ENCODE measurements at places on chromosomes 3 and 15. TPM values are rescaled to one million over a fixed set of nuclear protein-coding genes. Genes with fewer than 3 reads are reported as not detected.

The GOLGA6L24 gene
- total RNA-seq = not detected

GRCh38 chr3:82222401-82222800 lies 461.0 kb upstream of the GBE1 start:
- no peak for DNase-seq

The PLAAT1 gene
- 10.3 TPM for total RNA-seq

DNA sequence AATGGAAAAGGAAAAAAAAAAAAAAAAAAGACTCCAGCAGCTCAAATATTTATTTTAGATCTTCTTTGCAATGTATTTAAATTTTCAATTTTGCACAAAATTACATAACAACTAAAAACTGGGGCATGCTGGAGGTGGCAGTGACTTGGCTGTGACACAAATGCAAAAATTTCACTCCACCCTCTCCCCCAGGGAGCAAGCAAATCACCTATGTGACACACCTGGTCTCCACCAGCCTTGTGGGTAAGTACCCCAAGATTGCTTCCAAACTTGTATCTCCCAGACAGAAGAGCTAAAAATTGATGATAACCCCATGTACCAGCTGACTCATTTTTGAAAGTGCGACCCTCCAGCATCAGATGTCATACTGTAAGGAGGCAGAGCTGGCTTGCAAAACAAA lies 32.0 kb downstream of the UBE3A start:
- DNase-seq = no peak

DNA sequence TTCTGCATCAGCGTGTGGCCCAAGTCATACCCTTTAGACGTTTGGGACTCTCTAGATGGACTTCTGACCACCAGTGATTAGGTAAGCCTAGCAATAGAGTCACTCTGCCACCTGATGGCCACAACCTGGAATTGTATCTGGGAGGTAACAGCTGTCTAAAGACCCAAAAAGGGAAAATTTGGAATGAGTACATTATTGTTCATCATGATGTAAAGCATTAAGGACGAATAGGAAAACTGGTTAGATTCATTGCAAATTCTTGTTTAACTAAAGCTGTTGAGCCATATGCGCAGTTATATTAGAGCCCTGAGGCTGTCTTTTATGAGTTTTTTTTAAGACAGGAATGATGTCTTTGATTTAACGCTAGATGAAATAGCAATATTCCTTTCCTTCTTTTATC lies 63.6 kb downstream of the FAM81A start:
- DNase-seq = no peak

The GP5 gene
- not detected for total RNA-seq

GRCh38 chr3:43207628-43208085 lies 78.7 kb upstream of the SNRK start:
- peak; percentile 5 for DNase-seq

The UROC1 gene
- not detected for total RNA-seq

The C3orf22 gene
- not detected for total RNA-seq

The RGMA gene
- 7.2 TPM for total RNA-seq

GRCh38 chr15:52532427-52532826 lies 3.7 kb upstream of the MYO5A start:
- DNase-seq = no peak

DNA sequence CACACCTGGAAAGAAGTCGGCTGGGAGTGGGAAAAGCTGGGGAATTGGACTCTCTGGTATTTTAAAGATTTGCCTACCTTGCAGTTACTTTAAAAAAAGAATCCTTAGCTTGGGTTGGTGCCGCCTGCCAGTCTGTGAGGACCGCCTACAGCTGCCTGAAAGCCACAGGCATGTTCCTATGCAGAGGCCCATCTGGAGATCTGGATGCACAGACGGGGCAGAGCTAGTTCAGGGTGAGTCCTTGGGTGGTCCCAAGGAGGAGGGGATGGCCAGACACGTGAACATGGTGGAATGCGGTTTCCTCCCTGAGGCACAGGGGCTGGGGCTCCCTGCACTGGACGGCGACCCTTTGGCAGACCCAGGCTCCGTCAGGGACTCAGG lies 113.2 kb upstream of the IQSEC1 start:
- no peak for DNase-seq

GRCh38 chr15:58447271-58448010 lies 15.7 kb downstream of the LIPC start:
- DNase-seq = no peak

The ADAMTS9 gene
- total RNA-seq = 20.2 TPM

The HRG gene
- not detected for total RNA-seq

Data from right atrium auricular region (tissue), 2 donors.